ENCODE measurements at places on chromosomes 3 and 15. TPM values are rescaled to one million over a fixed set of nuclear protein-coding genes. Genes with fewer than 3 reads are reported as not detected.
A peak's percentile ranks its signal among the peaks of the same experiment; 100 is the strongest.

- no peak for DNase-seq
Observed at GRCh38 chr3:69712269-69712668, 27.0 kb upstream of the MITF start.

DNA sequence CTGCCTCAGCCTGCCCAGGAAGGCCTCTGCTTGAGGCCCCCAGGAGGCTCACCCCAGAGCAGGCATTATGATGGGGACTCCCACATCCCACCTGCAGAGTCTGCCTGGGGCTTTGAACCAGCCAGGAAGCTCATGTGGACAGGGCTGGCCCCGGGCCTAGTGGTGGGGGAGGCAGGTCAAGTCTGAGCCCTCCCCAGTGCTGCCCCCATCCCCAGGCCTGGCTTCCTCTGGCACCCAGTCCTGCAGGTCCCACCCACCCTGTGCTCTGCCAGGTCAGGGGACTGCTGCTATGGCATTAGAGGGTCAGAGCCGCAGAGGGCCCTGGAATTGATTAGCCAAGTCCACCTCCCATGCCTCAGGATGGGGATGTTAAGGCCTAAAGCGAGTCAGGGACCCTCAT lies 17.6 kb upstream of the VPS33B start:
- no peak for DNase-seq

DNA sequence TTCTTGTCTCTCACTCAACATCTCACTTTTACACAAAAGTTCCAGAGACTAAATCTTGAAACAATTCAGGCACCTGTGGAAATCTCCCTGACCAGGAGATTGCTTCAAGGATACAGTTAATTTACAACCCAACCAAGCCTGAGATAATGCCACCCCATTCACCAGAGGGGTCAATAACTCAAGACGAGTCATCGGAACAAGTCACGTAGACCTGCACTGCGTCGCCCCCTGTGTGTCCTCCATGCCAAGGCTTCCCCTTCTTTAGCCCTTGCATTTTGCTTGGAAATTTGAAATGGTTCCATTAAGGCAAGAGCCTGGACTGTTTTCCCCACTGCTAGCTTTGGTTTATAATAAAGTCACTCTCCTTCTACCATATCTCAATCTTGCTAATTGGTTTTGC lies 129.0 kb upstream of the NEO1 start:
- DNase-seq = no peak

DNA sequence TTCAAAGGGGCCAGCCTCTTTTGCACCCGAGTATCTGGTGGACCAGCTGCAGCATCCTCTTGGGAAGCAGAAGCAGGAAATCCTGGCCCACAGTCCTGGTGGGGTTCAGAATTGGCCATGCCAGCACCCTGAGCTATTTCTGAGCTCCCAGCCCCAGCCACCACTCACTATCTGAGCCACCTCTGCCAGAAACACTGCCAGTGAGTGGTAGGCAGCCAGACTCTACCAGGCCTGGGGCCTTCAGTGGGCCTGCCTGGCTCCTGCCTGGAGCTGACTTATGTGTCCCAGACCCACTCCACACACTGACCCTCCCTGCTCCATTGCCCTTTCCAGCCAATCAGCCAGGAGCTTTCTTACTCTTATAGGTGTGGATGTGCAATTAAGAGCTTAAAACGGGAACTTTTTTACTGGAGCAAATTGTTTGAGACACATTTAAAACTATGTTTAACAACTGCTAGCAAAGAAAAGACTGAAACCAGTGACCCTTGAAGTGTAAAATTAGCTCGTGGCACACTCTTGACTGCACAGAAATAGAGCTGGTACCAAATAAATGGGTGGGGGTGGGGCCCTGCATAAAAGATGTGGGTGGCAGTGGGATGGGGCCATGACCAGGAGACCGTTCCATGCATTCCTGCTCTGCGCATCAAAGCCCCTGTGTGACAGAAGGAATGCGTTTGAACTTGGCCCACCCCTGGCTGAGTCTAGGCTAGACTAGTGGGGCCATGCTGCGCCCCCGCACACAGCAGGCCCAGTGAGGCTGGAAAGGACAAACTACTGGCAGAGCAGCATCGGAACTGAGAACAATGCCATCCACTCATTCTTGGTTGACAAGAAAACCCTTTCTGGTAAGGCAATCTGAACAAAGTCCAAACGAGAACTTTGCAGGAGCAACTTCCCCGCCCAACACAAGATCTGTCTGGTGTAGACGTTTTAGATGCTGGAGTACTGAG lies 48.0 kb downstream of the CTNNB1 start:
- DNase-seq = no peak

- DNase-seq = no peak
Observed at GRCh38 chr15:36426691-36427090, 152.7 kb upstream of the CDIN1 start.

The AHSG gene
- 2.2 TPM for polyA plus RNA-seq

The SIDT1 gene
- polyA plus RNA-seq = 3.9 TPM

- no peak for DNase-seq
Observed at GRCh38 chr15:96348112-96349027, 17.9 kb downstream of the NR2F2 start.

DNA sequence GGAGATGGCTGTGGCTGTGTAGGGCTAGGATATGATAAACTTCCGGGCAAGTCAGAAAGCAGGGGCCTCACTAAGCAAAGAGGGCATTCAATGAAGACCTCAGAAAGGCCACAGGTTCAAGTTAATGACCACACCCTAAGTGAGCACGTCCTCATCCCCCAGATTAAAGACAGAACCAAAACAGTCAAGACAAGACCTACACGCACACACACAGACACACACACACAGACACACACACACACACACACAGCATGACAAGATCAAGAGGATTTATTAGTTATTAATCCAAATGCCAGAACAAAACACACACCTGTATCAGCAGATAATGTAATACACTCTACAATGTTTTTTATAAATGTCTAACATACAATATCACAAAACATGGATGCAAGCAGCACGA lies 546.2 kb downstream of the FGF12 start:
- DNase-seq = no peak

DNA sequence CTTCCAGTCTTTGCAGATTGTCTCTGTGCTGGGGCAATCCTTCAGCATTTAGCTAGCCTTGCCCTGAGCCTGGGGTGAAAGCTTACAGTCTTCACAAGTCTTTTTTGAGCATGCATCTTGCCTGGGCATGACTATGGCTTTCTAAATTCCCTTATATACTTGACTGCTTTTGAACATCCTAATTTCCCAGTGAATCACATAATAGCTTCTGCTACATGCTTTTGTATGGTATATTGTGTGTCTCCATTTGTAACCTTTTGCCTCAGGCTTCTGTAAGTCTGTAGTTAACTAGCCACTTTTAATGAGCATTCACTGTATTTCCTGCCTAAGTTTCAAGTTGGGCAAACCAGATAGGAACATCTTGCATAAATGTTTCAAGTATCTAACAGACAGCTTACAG lies 76.8 kb downstream of the CHCHD4 start:
- DNase-seq = no peak

GRCh38 chr3:28850186-28850585 lies 430.7 kb upstream of the RBMS3 start:
- no peak for DNase-seq

The GNAT1 gene
- polyA plus RNA-seq = not detected

The IL17RC gene
- 39.6 TPM for polyA plus RNA-seq

The GP5 gene
- polyA plus RNA-seq = 0.95 TPM

The GP9 gene
- 1.4 TPM for polyA plus RNA-seq

DNA sequence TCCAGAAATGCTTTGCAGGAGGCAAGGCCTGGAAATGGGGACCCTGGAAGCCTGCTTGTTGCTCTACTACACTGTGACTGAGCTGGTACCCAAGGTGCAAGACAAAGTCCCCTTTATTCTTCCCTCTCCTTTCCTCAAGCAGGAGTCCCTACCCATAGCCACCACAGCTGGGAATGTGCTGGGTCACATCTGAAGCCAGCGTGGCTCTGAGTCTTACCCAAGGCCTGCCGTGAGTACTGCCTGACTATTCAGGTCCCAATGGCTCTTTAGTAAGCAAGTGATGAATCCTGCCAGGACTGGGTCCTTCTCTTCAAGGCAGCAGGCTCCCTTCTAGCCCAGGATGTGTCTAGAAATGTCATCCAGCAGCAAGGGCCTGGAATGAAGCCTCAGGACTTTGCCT lies 9.6 kb upstream of the RAD51 start:
- no peak for DNase-seq

- DNase-seq = no peak
Observed at GRCh38 chr3:191198480-191198879, 561 bp upstream of the OSTN start.

The GOLGA8T gene
- 0.34 TPM for polyA plus RNA-seq

DNA sequence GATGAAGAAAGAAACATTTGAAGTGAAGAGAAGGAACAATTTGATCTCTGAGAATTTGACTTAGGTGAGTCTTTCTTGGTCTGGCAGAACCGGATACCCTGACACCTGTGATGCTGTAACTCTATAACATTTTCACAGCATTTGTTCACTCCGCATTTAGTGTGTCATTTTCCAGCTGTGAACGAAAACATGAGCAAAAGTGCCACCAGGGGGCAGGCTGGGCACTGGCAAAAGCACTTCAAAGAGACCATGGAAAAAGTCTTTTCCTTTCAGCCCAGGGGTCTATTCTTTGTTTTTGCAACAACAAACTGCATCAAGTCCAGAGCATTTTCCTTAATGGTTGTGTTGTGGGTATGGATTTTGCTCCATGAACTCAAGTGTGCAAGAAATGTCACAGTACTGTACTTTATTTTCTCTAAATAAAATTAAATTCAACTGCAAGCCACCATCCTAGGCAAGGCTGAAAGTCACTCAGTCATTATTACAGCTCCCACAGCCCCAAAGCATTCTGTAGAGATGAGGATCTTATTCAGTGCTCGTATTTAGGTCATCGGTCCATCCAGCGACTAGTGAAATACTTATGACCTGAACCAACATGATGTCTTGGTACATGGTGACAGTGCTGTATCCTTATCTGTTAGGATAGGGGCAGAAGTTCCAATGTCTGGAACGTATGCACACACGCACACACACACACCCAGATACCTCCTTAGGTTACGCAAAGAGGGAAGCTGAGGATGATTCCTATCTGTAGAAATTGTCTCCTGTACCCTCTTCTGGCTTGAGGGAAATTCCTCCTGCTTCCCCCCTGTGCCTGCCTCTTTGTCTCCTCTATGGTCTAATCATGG lies 125.5 kb downstream of the GADL1 start:
- DNase-seq = peak; percentile 72

GRCh38 chr3:174440253-174440701 lies 418.9 kb upstream of the NAALADL2 start:
- DNase-seq = no peak

The LRRC49 gene
- polyA plus RNA-seq = 14.9 TPM

GRCh38 chr3:69731080-69731479 lies 8.2 kb upstream of the MITF start:
- no peak for DNase-seq

The SYNPR gene
- not detected for polyA plus RNA-seq

- no peak for DNase-seq
Observed at GRCh38 chr15:34330279-34330678, 7.3 kb downstream of the SLC12A6 start.

DNA sequence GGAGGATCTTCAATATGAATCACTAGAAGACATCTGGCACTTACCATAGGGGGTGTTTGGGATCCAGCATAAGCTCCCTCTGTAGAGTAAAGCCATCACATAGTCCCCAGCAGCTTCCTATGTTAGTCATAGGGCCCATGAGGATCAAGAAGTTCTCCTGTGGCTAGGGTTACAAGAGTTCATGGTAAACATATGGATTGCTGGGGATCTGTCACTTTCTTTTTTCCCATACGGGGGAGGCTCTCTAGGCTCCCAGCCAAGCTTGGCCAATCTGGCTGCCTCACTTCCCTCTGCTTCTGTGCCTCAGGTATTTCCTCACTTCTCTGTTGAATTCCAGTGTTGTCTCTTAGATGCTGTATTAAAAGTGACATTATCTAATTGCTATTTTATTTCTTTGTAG lies 597.9 kb downstream of the PDCD6IP start:
- DNase-seq = no peak

Data from renal cortex interstitium (tissue), 15 donors.